Thymus (tissue), 14 donors: ENCODE measurements at places on chromosomes 2 and 18.

DNA sequence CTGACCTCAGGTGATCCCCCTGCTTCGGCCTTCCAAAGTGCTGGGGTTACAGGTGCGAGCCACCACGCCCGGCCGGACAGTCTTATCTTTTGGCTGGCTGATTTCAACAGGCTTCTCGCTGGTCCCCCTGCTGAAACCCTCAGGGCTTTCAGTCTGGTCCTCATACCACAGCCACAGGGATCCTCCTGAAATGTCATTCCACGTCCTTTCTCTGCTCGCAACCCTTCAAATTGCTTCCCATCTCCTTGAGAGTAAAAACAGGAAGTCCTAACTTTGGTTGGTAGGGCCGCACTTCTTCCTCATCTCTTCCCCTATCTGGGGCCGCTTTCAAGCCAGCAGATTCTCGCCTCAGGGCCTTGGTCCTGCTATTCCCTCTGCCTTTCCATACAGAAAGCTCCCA is 1.4 kb upstream of the CAB39 start:
- H3K4me3 ChIP-seq: no peak overlapping the region
- H3K36me3 ChIP-seq: no peaks in the 10 kb centered on the region
- H3K27ac ChIP-seq: no peak overlapping the region
- no peak for DNase-seq

- H3K4me3 ChIP-seq: no peak overlapping the region
- H3K4me1 ChIP-seq: no peaks in the 10 kb centered on the region
- no peaks in the 10 kb centered on the region for H3K27me3 ChIP-seq
These were observed 499.3 kb downstream of the PID1 start for GRCh38 chr2:228771774-228772173.

- H3K4me1 ChIP-seq: no peaks in the 10 kb centered on the region
- H3K27me3 ChIP-seq: no peaks in the 10 kb centered on the region
- peak; percentile 40 for DNase-seq
- H3K27ac ChIP-seq: no peak overlapping the region
These were observed 9.4 kb upstream of the CD302 start for GRCh38 chr2:159807183-159808031.

DNA sequence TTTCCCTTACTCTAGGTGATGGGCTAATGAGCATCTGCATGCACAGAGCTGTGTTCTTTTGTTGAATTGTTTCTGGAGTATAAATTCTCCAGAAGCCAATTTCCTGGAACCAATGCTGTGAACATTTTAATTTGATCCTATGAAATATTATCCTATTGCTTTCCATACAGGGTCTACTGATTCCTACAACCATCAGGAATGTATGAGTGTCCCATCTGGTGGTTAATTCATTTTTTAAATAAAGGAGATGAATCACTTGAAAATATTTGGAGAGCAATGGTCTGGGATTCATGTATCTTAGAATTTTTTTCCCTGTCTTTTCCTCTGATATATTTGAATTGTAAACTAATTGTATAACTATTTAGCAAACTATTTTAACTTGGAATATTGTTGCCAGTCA is 14.0 kb downstream of the KIF5C start:
- no peak overlapping the region for H3K4me3 ChIP-seq
- DNase-seq: no peak
- no peak overlapping the region for H3K27ac ChIP-seq
- H3K27me3 ChIP-seq: peaks cover 22% of the 10 kb centered on the region
- no peaks in the 10 kb centered on the region for H3K36me3 ChIP-seq

GRCh38 chr2:199309411-199309810 is 148.3 kb downstream of the SATB2 start:
- DNase-seq: no peak
- H3K27me3 ChIP-seq: no peaks in the 10 kb centered on the region
- H3K4me3 ChIP-seq: no peak overlapping the region
- no peak overlapping the region for H3K27ac ChIP-seq
- no peaks in the 10 kb centered on the region for H3K36me3 ChIP-seq

DNA sequence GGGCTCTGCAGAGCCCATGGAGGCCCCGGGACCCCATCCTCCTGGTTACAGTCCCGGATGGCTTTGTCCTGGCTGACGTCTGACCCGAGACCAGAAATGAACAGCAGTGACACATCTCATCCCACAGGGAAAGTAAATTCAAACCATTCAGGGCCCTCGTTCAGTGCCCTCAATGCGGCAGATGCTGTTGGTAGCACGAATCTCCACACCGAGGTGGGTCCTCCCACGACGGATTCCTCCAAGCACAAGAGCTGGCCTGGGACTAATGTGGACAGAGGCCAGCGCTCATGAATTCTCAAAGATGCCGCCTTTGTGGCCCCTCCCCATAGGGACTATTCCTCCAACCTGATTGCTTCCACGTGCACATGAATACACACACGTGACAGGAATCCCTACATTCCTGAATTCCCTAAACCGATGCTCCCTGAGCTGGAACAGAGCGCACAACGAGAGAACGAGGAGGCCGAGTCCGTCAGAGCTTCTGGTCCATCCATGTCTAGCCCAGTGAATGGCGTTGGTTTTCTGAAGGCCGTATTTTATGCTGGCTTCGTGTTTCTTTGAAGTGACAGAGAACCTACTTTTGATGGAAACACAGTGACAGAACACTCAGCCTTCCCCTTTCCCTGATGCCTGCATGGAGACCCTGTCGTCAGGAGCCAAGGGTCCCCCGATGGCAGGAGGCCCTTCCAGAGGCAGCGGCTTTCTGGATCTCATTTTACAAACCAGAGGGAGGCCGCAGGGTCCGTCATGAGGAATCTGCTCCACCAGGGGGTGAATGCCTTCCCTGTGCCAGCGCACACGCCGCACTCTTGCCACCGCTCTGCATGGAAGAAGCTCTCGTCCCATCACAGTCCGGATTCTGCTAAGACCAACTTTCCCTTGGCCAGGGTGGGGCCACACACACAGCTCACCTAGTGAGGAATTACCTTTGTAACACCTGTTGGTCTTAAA is 64.3 kb upstream of the SNTG2 start:
- DNase-seq: no peak
- peaks cover 15% of the 10 kb centered on the region for H3K27me3 ChIP-seq
- no peak overlapping the region for H3K4me3 ChIP-seq

DNA sequence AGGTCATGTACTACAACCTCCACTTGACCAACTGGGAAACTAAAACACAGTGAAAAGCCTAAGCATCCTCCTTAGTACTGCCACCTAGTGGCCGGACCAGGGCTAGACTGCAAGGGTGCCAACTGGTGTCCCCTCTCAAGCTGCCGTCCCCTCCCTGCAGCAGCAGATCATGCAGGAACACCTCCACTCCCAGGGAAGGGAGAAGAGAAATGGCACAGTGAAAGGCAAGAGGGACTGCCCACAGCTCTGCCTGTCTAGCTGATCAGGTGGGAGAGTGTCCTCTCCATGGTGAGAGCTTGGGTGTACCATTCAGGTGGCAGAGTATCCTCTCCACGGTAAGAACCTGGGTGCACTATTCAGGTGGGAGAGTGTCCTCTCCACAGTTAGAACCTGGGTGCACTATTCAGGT is 78.1 kb downstream of the AAK1 start:
- no peak overlapping the region for H3K27ac ChIP-seq
- H3K36me3 ChIP-seq: no peaks in the 10 kb centered on the region
- H3K4me3 ChIP-seq: no peak overlapping the region
- peaks cover 11% of the 10 kb centered on the region for H3K4me1 ChIP-seq

- no peak for DNase-seq
- H3K27me3 ChIP-seq: no peaks in the 10 kb centered on the region
- peak overlapping the region; percentile 89 for H3K27ac ChIP-seq
- H3K4me3 ChIP-seq: no peak overlapping the region
These were observed 7.8 kb downstream of the FAM117B start for GRCh38 chr2:202642567-202642966.

- no peak for DNase-seq
- H3K4me3 ChIP-seq: no peak overlapping the region
- H3K27ac ChIP-seq: no peak overlapping the region
- H3K4me1 ChIP-seq: no peaks in the 10 kb centered on the region
- peaks cover 70% of the 10 kb centered on the region for H3K27me3 ChIP-seq
These were observed 10.4 kb downstream of the NR4A2 start for GRCh38 chr2:156322051-156322685.

- H3K4me1 ChIP-seq: peaks cover 5% of the 10 kb centered on the region
- H3K27ac ChIP-seq: peak overlapping the region; percentile 19
- H3K4me3 ChIP-seq: no peak overlapping the region
These were observed 14.8 kb downstream of the LPIN1 start for GRCh38 chr2:11761259-11761658.

DNA sequence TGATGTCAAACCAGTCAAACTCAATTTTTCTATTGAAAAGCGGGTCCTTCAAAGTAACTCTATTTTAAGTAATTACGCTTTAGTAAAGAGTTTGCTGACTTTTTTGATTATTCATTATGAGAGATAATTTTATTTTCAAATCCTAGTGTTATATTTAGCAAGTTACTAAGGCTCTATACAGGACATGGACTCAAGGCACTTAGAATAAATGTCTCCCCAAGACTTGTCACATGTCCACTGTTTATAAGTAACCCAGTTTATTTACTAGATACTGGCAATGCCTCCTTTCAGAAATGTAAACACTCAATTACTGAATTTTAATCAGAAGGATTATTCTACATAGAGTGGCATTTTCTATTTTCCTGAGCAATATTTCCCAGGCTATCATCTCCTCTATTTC is 638.1 kb downstream of the ERBB4 start:
- H3K4me3 ChIP-seq: no peak overlapping the region
- H3K36me3 ChIP-seq: no peaks in the 10 kb centered on the region
- DNase-seq: no peak
- no peaks in the 10 kb centered on the region for H3K4me1 ChIP-seq

DNA sequence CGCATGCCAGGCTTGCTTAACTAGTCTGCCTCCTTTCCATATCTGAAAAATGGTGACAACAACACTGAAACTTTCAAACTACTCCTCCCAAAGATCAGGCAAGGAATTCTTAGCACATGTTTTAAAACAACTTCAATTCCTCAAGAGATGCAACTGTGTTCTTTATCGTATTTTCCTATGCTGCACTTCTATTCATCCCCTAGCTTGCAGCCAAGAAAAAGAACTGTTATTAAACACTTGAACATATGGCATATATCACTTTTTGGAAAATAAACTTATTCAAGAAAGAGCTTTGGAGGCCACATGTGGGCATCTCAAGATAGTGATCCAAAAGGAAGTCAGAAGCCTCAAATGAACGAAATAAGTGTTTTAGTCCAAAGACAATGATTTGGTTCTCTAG is 75.6 kb upstream of the STAM2 start:
- no peaks in the 10 kb centered on the region for H3K36me3 ChIP-seq
- H3K4me3 ChIP-seq: no peak overlapping the region
- H3K4me1 ChIP-seq: no peaks in the 10 kb centered on the region
- H3K27ac ChIP-seq: no peak overlapping the region
